ENCODE measurements at places on chromosomes 3 and 15.

GRCh38 chr3:143328451-143328850, 208.9 kb downstream of the CHST2 start:
- no peak for DNase-seq

DNA sequence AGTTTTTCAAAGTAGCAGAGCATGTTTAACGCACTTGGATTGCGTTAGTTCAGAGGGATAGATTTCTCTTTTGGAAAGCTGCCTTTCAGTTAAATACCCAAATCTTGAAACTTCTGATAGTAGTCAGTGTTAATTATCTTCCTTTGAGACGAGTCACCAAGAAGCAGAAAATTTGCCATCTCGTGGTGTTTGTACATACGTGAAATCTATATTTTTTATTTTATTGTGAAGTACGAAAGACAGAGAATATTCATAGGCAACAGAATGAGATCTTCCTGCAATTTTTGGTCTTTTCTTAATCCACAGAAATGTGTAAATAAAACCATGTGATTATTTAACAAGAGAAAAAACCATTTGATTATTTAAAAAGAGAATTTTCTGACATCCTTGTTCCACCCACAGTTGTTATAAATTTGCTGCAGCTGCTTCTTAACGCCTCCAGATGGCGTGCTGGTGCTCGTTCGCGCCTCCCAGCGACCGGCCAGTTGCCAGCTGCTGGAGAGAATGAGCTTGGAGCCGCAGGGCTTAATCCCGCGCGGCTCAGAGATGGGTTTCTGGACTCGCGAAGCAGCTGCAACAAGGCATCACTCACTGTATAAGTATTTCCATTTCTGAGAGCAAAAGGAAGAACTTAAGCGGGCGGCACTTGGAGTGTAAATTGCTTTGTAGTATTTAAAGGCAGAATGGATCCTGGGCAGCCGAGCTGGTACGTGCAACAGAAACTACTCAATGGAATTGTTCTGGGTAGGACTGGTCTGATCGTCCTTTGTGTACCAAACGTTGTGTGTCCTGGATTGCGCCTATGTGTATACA, 10.5 kb upstream of the SLITRK3 start:
- DNase-seq, result no peak

DNA sequence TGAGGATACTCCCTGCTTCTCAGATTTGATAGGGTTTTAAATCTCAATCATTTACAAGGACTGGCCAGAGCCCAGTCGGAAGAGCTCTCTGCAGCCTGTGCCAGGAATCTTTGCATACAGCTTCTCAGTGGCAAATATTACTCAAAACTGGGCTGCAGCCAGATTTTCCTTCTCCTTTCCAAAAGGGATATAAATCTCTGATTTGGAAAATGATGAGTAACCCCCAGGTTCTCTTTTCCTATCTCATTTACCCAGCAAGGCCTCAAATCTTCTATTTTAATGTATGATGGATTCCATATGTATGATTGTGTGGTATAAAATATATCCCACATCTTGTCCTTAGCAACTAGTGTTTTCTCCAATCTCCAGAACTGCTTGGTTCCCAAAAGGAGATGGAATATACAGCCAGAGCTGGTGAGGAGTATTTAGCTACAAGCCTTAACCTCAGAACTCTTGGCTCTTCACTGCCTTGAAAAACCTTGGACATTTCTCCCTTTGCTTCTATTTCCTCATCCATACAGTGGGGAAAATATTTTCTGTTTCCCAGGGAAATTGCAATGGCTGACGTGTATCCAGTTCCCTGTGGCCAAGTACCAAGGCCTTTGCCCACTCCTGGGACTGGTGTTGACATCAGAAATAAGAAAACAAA, 114.4 kb downstream of the ATG7 start:
- no peak for DNase-seq

DNA sequence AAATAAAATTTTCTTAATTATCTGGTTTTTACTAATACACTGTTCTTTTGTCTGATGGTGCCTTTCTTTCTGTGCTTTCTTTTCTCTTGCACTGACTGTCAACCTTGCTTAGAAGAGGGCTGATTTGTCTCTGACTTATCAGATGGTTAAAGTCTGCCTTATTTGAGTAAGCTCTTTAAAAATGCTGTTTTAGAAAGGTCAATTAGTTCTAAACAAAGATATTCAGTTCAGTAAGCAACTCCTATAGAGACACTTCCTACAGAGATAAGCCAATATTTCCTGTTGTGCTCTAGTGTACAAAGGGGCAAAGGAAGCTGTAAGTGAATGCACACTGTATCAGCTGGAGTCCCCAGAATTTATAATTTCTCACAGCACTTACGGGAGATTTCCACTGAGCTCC, 153.4 kb upstream of the TSPAN3 start:
- DNase-seq, result no peak

GRCh38 chr3:44424758-44425157, 52.7 kb downstream of the ZNF445 start:
- no peak for DNase-seq

- DNase-seq, result no peak
Measured at GRCh38 chr3:142968319-142969025, 5.0 kb upstream of the PAQR9 start.

GRCh38 chr15:82952158-82953081, at the start of gene HOMER2:
HOMER2 (minus strand) TSS chr15:82952720; CDS start chr15:82952535, 185 bp downstream.
- DNase-seq, result no peak

DNA sequence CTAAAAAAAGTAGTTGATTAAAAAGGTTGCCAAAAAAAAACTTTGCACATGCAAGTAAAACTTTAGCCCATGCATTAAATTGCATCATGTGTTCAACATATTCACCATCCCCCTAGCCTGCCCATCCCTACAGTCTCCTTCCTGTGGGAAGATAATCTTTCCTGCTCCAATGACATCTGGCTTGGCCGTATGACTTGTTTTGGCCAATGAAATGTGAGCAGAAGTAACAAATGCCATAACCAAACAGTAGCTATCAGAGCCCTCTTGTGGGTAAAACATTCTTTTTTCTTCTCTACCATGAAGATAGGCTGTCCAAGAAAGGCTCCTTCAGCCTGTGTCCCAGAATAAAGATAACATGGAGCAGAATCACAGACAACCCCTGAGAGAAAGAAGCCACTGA, 15.3 kb downstream of the ERC2 start:
- no peak for DNase-seq

DNA sequence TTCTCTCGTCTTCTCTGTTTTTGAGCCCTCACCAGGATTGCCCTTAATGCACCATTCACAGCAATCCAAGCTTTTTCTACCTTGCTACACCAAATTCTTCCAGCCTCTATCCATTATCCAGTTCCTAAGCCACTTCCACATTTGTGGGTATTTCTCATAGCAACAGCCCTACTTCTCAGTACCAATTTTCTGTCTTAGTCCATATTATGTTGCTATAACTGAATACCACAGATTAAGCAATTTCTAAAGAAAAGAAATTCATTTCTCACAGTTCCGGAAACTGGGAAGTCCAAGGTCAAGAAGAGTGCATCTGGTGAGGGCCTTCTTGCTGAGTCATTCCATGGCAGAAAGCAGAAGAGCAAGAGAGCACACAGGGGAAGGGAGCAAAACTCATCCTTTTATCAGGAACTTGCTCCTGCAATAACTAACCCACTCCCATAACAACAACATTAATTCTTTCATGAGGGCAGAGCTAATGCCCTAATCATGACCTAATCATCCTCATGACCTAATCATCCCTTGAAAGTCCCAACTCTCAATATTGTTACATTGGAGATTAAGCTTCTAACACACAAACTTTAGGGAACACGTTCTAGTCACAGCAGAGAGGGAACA, 9.7 kb upstream of the EIF1B start:
- no peak for DNase-seq

Data from activated CD8-positive, alpha-beta memory T cell treated with anti-CD3 and anti-CD28 coated beads for 1 hour (primary cell).